ENCODE measurements at places on chromosomes 3 and 15.

GRCh38 chr3:153250446-153250845, 88.4 kb downstream of the RAP2B start:
- no peak for DNase-seq

- no peak for DNase-seq
These were observed 1.6 kb downstream of the CDV3 start for GRCh38 chr3:133575086-133575485.

- no peak for DNase-seq
These were observed 477.5 kb downstream of the LPP start for GRCh38 chr3:188631291-188632010.

DNA sequence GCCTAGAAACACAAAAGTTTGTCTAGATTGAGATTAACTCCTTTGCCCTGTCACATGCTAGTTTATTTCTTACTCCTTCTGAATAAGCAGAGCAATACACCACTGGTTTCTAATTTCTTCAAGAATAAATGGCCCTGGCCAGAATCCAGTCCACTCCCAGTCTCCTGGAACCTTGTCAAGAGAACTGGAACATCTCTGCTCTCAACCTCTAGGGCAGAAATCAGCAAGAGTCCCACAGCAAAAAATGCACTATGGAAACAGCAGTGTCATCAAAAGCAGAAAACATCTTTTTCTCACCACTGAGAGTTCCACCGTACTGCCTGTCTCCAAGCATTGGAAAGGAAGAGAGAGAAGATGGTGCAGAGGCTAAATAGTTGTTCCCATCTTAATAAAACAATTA, 35.9 kb upstream of the PPP2R3A start:
- no peak for DNase-seq

- no peak for DNase-seq
These were observed 67.9 kb upstream of the UNC13C start for GRCh38 chr15:53910236-53910849.

DNA sequence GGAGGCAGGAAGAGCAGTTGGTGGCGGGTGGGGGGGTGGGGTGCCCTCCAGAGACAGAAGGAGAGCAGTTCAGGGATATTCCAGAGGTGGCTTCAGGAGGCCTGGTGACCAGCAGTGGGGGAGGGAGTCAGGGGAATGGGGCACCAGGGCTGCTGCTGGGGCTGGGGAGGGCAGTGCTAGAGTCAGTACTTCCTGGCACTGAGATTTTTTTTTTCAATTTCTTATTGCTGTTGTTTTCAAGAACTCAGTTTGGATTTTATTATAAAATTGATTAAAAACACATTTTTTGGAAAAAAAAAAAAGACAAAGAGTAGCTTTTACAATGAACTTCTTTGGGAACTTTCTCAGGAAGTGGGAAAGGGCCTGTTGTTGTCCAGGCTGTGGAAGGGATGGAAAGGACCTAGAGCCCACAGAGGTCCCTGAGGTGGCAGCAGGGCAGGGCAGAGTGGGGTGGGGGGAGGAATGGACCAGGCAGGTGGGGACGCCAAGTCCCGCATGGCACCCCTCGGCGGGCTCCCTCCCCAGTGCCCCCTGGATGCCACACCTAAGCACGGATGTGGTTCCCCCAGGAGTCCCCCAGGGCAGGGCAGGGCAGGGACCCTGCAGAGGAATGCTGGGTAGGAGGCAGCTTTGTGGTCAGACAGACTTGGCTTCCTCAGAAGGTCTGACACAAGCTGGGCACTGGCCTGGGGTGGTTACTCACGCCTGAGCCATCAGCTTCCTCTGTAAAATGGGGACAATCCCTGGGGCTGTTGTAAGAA, 8.5 kb upstream of the ANPEP start:
- no peak for DNase-seq

GRCh38 chr3:47314056-47314764, 31.5 kb downstream of the KLHL18 start:
- no peak for DNase-seq

GRCh38 chr3:133445108-133445507, 45.3 kb downstream of the BFSP2 start:
- DNase-seq = no peak

DNA sequence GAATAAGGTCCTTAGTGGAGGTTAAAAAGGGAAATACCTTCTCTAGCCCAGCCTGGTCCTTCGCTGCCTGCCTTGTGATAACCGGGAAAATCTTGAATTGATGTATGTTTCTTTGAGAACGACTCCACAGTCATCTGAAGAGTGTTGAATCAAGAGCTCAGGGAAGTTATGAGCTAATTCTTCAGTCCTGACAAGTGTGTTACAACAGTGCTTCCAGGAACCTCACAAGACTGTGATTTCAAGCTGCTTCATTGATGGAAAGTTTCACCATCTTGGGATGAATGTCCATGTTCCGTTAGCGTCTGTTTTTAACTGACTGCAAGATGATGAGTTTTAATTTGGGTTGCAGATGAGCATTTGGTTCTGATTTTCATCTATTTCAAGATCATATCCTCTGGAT, 12.4 kb downstream of the TMEM41A start:
- DNase-seq = no peak

GRCh38 chr3:46734773-46735172, 17.1 kb upstream of the PRSS50 start:
- no peak for DNase-seq

GRCh38 chr15:94004697-94005096, 226.7 kb upstream of the MCTP2 start:
- no peak for DNase-seq

DNA sequence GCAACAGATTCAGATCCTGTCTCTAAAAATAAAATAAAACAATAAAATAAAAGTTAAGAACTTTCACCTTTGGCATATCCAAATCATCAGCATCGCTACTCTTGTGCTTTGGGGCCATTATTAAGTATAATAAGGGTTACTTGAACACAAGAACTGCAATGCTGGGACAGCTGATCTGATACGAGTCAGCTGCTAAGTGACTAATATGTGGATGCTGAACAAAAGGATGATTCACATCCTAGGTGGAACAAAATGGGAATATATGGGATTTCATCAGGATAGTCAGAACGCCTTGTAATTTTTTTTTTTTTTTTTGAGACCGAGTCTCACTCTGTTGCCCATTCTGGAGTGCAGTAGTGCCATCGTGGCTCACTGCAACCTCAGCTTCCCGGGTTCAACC, 29.7 kb downstream of the BUB1B start:
- no peak for DNase-seq

GRCh38 chr15:92763459-92763858, 107.9 kb upstream of the FAM174B start:
- DNase-seq = no peak

DNA sequence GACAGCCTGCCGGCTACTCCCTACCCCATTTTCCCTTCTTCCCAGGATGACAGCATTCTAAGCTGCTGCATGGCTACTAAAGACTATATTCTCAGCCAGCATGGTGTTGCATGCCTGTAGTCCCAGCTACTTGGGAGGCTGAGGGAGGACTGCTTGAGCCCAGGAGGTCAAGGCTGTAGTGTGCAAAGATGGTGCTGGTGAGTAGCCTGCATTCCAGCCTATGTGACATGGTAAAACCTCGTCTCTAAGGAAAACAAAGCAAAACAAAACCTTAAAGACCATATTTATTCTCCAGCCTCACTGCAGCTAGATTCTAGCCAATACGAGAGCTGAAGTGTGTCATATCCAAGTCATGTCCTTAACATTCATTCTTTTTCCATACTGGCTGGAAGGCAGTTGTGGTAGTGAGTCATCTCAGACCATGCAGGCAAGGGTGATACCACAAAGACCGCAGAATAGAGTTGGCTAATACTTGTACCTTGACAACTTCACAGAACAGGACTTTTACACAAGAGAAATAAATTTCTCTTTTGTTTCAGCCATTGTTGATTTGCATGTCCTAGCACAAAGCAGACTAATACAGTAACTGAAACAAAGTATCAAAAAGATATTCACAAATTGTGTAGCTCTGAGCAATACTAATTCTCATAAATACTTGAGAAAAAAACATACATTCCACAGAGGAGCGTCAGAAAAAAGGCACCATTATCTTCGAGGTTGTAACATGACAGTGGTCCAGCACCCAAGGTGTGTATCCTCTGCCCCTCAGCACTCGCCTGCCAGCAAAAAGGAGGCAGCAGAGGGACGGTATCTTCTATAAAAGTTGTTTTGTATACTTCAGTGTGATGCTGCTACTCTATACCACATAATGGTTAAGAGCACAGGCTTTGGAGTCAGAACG, 14.8 kb downstream of the PBRM1 start:
- no peak for DNase-seq

DNA sequence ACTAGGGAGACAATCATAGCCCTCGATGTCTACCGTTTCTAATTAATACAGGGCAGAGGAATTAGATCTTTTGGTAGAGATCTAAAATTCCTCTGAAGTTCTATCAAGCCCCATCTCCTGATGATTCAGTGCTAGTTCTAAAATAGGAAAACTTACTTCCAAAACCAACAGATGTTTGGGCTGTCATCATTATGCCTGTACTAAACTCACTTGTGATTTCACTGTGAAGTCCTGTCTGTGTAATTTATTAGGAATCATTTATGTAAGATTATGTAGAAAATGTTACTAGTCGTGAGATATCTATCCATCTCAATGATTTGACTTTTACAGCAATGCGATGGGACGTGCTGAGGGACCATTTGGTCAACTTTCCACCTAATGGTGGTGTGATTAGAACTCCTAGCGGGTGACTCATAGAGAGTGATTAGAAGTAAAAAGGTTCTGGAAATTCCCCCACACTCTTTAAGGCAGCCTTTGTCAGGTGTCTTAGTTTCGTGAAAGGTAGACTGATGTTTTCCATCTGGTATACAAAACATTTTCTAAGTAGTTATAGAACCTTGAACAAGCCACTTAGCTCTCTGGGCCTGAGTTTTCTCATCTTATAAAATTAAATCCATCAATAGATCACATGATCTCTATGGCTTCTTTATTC, 34.2 kb downstream of the LIPC start:
- no peak for DNase-seq

- no peak for DNase-seq
These were observed 901.9 kb downstream of the OTOL1 start for GRCh38 chr3:162398554-162398953.

GRCh38 chr15:48834756-48835155, 23.9 kb upstream of the CEP152 start:
- DNase-seq = no peak

Measured in HEK293T (cell line).